Stimulated activated CD8-positive, alpha-beta memory T cell treated with anti-CD3 and anti-CD28 coated beads, Interleukin-2, amount 100 ng/mL, for 48 hours (primary cell): ENCODE measurements at places on chromosomes 5 and 9.

- DNase-seq, result no peak
Observed at GRCh38 chr9:76895186-76895585, 10.7 kb downstream of the PRUNE2 start.

GRCh38 chr5:143108498-143109128 is 294.9 kb downstream of the NR3C1 start:
- no peak for DNase-seq

DNA sequence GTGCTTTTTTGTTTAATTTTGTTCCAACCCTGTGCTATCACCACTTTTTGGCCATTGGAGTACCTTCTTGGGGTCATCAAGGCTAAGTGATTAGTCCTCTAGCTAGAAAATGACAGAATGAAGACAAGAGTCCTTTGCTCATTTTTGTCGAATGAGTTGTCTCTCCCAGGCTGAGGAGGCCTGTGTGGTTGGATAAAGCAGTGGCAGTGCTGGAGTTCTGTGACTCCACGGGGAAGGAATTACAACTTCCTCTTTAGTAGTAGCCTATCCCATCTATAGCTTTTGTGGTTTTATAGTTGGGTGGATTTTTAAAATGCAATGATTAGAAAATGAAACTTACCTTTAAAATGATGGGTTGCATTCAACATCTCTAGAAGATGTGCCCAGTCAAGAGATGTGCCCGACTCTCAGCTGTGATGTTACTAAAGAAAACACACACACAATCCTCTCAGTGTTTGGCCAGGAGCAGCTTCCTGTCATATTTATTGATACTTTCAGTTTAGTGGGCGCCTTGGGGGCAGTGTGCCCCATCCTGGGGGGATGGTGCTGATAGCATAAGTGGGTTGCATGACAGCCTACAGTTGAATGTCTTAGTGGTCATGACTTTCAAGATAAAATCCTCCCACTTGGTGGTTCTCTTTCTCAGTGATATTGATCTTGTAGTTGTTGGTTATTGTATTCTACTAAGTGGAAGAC is 11.9 kb downstream of the OTULINL start:
- DNase-seq, result no peak

DNA sequence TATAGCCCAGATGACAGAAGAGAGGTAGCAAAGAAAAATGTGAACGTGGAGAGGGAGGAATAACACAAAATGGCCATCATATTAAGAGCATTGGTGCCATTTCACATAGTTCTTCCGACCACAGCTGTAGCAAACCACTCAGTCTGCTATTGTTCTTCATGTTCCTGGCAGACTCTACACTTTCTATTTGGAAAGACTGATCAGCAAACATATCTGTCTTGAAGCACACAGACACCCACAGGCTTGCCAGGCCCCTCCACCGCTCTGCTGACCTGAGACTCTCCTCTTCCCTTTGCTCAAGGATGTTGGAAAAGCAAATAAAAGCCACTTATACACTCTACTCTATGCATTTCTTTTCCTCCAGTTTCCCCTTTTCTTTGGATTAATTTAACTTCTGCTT is 298.0 kb downstream of the FBXL7 start:
- no peak for DNase-seq

DNA sequence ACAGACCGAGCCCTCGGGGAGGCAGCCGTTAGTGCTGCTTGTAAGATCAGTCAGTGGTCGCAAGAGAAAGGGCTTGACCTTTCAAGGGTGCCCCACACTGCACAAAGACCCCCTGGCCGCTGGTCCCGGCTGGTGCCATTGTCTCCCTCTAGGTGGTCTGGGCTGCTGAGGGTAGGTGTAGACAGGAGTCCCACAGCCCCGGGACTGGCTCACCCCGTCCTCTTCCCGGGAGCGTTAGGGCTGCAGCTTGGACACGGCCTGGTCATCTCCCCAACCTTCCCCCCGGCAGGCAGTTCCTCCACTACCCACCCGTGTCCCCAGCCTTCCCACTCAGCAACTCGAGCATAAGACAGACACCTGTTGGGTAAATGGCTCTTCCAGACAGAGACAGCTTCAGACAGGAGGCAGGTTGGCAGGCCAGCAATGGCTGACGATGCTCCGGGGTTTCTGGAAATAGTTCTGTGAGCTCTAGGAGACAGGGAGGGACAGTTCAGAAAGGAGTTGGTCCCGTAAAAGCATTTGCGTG is 15.3 kb upstream of the TMEM250 start:
- DNase-seq, result no peak

DNA sequence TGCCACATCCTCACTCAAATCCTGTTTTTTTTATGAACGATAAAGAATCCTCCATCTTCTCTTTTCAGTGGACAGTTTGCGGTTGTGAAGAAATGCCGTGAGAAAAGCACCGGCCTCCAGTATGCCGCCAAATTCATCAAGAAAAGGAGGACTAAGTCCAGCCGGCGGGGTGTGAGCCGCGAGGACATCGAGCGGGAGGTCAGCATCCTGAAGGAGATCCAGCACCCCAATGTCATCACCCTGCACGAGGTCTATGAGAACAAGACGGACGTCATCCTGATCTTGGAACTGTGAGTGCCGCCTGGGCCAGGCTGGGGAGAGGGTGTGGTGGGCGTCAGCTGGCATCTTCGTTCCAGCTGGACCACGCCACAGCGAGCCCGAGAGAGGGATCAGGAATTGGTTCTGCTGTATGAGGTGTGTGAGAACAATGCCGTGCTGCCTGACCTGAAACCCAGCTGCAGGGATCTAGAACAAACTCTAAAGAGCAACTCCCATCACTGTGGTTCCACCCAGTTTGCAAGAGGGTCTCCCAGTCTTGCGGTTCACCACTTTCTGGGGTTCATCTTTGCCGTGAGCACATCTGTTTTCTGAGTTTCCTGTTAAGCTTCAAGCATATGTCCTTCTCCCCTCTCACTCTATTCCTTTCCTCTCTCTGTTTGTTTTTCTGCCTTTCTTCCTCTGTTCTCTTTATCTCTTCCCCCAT is 107.4 kb downstream of the DAPK1 start:
- no peak for DNase-seq

GRCh38 chr9:131281119-131281965 is 5.0 kb upstream of the FAM78A start:
- no peak for DNase-seq

DNA sequence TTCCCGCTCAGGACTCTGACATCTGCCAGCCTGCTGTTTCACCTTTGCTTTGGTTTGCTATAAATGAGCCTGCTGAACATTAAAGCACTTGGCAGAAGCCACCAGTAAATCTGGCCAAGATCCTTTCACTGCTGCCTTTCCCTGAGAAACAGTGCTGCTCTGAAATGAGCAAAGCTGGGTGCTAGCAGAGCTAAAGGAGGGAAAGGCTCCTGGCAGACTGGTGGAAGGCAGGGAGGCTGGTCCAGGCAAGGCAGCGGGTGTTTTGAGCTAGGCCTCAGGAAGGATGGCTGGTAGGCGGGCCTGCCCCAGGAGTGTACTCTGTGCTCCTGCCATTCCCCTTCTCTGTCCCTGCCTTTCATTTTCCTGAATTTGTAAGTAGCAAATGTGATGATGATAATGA is 52.5 kb upstream of the PTGS1 start:
- DNase-seq, result no peak

GRCh38 chr5:174741352-174741751 is 17.0 kb downstream of the MSX2 start:
- DNase-seq, result no peak

DNA sequence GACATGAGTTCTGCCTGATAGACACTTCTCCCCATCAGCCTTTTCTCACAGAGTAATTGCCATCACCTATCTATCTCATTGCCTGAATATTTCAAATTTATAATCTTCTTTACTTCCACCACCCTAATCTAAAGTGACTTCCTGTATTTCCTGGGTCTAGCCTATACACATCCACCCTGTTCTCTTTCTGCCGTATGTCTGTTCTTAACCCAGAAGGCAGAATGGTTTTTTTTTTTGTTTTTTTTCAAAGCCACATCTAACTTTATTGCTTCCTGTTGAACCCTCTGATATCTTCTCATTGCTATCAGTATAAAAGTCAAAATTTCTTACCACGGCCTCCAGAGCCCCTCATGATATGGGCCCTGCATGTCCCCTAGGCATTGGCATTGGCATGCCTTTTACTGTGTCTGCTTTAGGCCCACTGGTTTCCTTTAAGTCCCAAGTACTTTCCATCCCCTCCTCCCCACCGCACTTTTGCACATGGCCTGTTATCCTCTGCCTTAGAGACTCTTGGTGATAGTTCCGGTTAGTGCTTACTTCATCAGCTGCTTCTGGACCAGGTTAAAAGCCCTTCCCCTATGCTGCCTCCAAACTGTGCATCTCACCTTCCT is 159.9 kb downstream of the MAN2A1 start:
- DNase-seq, result no peak

DNA sequence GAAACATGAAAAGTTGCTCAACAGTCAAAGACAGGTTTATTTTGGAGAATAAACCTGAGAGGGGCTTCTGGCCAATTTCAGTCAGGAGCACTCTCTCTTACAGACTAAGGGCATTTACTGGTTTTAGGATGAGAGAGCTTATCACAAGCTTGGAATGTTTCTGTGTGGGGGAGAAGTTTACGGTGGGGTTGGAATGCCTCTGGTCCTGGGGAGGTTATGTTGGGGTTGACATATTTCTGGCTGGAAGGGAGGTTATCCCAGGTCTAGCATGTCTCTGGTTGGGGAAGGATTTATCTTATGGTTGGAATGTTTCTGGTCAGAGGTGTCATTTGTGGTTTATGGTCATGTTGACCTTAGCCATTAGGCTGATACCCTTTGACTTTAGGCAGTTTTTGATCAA is 1867.3 kb downstream of the EFNA5 start:
- no peak for DNase-seq

DNA sequence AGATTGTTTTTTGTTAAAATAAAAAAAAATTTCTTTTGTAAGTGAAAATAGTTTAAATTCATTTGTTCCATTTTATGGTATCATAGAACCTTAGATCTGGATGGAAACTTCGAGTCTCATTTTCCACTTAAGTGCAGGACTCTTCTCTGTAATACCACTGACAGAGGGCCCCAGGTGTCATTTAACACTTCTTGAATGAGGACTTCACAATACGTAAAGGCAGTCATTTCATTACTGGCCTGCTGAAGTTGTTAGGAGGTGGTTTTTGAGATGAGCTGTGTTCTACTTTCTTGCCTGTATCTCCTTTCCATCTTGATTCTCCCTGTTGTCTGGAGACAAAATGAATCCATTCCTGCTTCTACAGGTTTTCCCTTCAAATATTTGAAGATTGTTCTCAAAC is 455.3 kb downstream of the DMRT2 start:
- DNase-seq, result no peak

- DNase-seq, result no peak
Observed at GRCh38 chr5:157767689-157768088, 24.2 kb downstream of the LSM11 start.

DNA sequence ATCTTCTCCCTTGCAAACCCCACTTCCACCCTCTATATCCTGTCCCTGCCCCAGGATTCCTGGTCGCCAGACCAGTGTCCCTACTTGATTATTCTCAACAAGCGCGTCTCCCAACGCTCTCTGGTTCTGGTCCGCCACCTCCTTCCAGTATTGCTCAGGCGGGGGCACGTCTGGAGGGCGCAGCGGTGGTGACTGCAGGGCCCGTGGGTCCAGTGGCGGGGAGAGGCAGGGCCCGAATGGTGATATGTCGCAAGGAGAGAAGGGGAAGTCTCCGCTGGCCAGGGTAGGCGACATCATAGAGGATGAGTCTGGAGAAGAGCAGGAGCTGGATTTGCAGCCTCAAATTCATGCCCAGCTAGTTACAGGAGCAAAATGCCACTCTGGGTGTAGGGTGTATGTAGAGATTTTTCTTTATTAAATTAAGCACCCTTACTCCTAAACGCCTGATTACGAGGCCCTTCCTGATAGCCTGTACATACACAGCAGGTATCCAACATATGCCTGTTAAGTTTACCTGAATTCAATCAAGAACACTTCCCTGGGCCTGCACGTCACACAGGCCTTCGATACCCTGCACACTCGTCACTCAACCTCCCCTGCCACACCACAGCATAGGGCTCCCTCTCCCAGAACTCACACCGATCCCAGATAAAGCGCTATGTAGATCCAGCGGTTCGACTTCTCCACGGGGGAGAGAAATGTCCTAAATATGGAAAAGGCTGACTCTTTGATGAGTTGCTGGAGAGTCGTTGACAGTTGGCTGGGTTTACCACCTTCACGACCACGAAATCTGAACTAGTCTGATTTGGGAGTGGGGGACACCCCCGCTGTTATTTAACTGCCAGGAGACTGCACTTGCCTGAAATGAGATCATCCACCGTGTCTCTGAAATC is 4.8 kb downstream of the MCIDAS start:
- DNase-seq, result no peak

DNA sequence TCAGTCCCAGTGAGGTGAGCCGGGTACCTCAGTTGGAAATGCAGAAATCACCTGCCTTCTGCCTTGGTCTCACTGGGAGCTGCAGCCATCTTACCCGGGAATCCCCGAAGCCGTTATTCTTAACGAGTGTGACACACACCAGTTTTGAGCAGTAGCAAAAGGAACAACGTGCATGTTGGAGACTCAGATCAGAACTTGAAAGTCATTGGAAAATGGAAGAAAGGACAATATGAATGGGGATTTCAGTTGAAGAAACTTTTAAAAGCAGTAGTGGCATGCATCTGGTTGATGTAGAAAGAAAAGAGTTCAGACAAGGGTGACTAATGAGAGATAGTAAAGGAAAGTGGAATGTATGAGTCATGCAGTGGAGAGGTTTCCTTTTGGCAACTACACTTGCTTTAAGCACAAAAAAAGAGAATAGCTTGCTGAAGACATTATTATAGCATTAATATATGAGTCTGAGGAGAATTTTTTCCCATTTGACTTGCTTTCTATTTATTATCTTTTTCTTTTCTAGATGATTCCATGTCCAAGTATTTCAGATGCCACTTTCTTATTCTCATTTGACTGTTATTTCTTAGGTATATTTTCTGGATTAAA is 44.4 kb upstream of the ANKDD1B start:
- peak; percentile 26 for DNase-seq

- DNase-seq, result no peak
Observed at GRCh38 chr5:107813559-107813958, 142.8 kb upstream of the EFNA5 start.

DNA sequence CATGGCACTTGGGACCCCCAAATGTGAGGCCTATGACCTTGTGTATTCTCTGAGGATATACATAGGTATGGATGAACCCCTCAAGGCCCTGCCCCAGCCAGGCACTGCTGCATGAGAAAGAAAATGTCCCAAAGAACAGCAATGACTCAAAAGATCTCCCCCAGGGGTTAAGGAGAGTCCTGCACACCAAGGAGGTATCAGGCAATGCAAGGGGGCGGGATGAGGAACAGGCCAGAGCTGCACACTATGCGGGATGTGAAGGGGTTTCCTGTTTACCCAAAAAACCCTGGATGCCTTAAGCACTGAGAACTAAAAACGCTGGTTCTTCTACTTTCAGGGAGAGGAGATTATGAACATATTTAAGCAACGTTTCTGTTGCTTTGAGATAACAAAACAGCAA is 3.4 kb downstream of the RAPGEF1 start:
- no peak for DNase-seq

- no peak for DNase-seq
Observed at GRCh38 chr5:133696782-133697507, 84.6 kb upstream of the FSTL4 start.

GRCh38 chr9:134475011-134475790 is 148.9 kb downstream of the RXRA start:
- no peak for DNase-seq
